HT-29 (cell line): ENCODE measurements at places on chromosomes 7 and 10. TPM values are rescaled to one million over a fixed set of nuclear protein-coding genes. Genes with fewer than 3 reads are reported as not detected.

Gene ELFN1
- total RNA-seq = 0.92 and 1.7 TPM in 2 replicates

DNA sequence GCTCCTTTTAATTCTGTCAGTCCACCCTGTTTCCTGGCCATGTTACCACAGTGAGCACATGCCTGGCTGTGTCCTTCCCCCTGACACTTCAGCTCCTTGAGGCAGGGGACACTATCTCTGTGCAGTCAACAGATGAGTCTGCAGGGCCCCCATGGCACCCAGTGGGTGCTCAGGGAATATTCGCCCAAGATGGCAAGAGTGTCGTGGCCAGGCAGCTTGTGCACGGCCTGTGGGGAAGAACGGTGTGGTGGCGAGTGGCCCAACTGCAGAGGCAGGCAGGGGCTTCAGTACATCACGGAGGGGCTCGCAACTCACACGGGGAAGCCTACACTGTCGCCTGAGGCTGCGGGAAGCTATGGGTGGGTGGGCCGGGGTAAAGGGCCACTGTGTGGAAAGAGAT lies 91.1 kb downstream of the TRRAP start:
- no peak for DNase-seq

DNA sequence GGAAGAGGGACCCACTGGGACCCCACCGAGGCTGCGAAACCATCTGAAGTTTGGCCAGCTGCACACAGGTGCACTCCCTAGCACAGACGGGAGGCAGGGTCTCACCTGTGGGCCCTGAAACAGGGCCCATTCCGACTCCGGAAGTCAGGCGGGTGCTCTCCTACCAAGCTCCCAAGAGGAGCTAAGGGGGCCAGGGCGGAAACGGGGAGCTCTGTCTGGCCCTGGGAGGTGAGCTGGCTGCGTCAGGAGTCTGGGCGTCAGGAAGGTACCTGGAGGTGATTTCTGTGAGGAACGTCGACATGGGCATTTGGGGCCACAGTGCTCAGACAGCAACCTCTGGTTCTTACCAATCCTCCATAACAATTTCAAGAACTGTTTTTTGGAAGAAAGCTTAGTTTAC lies 411.7 kb downstream of the TCERG1L start:
- no peak for DNase-seq

Gene NXPH1
- total RNA-seq = not detected in 2 replicates

- peak; percentile 66 for DNase-seq
Measured at GRCh38 chr10:72254813-72255568, 18.7 kb upstream of the DDIT4 start.

GRCh38 chr10:7030134-7030855 lies 380.5 kb downstream of the SFMBT2 start:
- no peak for DNase-seq

DNA sequence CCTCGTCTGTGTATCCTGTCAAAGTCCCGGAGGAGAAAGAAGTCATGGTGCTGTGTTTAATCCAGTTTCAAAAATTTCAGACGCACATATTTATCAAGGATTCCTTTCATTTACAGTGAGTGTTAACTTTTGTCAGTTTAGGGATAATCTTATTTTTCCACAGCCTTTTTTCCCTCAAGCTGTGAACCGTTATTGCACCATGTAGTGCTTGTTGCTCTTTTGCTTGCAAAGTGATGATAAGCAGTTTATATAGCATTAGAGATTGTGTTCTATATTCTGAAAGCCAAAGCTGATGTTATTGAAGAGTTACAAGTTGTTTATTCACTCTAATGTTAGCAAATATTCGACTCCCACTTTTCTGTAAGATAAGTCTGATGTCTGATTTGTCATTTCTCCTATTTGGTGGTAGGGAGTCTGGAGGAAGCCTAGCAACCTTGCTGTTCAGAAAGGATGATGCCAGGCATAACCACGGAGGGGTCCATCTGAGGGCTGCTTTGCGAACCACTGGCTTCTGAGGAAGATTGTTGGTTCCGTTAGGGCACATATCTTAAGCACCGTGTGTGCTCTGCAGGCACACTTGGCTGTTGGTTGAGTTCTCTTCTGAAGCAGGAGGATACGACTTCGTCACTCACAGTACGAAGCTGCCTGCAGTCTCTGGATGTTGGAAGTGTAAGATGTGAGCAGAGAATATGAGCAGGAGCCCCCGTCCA lies 11.7 kb downstream of the CCNY start:
- DNase-seq = no peak

DNA sequence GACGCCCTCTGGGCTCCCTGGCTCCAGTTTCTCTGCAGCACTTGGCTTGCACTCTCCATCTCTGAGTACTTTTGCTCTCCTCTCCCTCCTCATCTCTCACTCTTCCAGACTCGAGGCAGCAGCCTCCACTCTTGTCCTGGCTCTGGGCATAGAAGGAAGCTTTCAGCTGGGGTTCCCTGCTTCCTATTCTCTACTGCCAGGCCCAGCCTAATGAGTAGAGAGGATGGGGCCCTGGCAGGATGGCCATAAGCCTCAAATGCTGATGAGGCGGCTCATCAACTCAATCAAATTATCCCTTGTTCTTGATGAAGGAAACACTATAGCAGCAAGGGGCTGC lies 55.8 kb downstream of the NEURL1 start:
- DNase-seq = no peak

DNA sequence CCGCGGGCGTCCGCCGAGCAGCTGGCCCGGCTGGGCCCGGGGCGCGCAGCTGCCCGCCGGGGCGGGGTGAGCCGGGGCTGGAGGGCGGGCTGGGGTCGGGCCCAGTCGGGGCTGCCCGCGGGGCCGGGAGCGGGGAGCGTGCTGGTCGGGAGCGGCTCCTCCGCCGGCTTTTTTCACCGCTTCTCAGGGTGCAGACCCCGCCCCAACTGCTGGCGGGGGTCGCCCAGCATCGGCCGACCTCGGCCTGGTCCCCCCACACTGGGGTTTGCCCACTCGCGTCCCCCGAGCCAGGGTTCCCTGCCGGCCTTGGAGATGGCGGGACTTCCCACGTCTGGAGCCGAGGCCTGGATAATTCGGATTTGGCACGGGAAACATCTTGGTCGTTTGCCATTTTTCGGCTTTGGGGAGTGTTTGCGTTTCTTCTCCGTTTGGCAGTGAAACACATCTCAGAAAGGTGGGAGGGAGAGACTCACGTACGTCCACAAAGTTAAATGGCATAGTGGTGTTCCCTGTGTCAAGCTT lies 432 bp downstream of the TMEM248 start:
- DNase-seq = peak; percentile 50

DNA sequence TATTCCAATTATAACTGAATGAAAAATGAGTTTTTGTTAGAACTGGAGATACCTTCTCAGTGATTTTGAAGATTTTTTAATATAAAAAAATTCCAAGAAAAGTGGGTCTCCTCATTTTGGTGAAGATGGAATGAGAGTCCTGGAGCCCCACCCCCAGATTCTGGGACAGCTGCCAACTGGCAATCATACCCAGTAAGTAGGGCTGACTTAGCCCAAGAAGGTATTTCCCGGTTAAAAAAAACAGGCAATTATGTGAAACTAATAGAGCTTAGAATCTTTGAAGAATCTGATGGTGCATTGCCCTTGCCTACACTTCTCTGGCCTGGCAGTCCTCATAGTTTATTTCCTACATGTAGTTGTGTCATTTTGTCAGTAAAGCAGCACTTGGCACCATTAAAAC lies 52.8 kb upstream of the VWDE start:
- DNase-seq = no peak

DNA sequence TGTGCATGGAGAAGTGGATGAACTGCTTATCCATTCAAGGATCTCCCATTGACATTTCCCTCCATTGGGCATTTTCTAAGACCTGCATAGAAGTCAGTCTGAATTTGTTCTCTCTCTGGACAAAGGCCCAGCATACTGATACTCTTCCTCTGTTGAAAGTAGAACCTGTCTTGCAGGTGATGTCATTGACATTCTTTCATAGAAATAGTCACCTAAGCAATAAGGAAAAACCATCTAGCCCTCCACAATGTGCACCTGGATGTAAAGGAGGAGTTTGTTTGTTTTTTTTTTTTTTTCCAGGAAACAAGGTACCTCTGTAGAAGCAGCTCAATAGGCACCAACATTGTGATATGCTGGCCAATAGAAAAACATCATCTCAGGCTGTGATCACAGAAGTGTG lies 150.4 kb downstream of the DPY19L1 start:
- DNase-seq = no peak

- no peak for DNase-seq
Measured at GRCh38 chr7:67470256-67470751, 473.7 kb downstream of the TYW1 start.
